ENCODE measurements at places on chromosomes 4 and X. TPM values are rescaled to one million over a fixed set of nuclear protein-coding genes. Genes with fewer than 3 reads are reported as not detected.

GRCh38 chr4:7187168-7187535 is 5.2 kb upstream of the SORCS2 start:
- no peak for DNase-seq
- H3K27ac ChIP-seq, result no peak overlapping the region
- no peak overlapping the region for H3K4me3 ChIP-seq
- H3K4me1 ChIP-seq, result no peaks in the 10 kb centered on the region
- peaks cover 10% of the 10 kb centered on the region for H3K27me3 ChIP-seq

DNA sequence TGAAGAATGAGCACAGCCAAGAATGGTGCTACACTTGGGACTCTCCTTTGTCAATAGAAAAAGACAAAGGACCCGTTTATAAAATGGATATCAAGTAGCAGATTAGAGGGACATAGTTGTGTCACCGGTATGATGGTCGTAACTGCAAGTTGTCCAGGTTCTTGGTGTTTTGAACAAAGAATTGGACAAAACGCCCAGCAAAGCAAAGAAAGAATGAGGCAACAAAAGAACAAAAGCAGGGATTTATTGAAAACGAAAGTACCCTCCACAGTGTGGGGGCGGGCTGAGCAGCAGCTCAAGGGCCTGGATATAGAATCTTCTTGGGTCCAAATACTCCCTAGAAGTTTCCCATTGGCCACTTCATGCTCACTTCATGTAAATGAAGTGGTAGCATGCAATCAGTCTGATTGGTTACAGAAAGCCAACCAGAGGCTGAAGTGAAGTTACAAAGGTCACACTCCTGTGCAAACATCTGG is 54.7 kb downstream of the SHROOM3 start:
- no peak overlapping the region for H3K4me3 ChIP-seq
- no peaks in the 10 kb centered on the region for H3K27me3 ChIP-seq
- DNase-seq, result no peak
- H3K36me3 ChIP-seq, result no peaks in the 10 kb centered on the region
- no peaks in the 10 kb centered on the region for H3K4me1 ChIP-seq

- H3K27me3 ChIP-seq, result peaks cover 5% of the 10 kb centered on the region
- H3K36me3 ChIP-seq, result no peaks in the 10 kb centered on the region
- H3K27ac ChIP-seq, result peak overlapping the region; percentile 33
- H3K4me3 ChIP-seq, result peak overlapping the region; percentile 41
- no peaks in the 10 kb centered on the region for H3K4me1 ChIP-seq
Measured at GRCh38 chr4:90127706-90128345, 632 bp downstream of the CCSER1 start.

GRCh38 chrX:9538544-9539045 is 73.7 kb downstream of the TBL1X start:
- peak overlapping the region; percentile 90 for H3K27ac ChIP-seq
- H3K36me3 ChIP-seq, result peaks cover 3% of the 10 kb centered on the region
- peak overlapping the region; percentile 21 for H3K4me3 ChIP-seq
- peaks cover 58% of the 10 kb centered on the region for H3K4me1 ChIP-seq
- H3K27me3 ChIP-seq, result no peaks in the 10 kb centered on the region

- DNase-seq, result no peak
- H3K4me1 ChIP-seq, result no peaks in the 10 kb centered on the region
- H3K4me3 ChIP-seq, result no peak overlapping the region
- no peaks in the 10 kb centered on the region for H3K36me3 ChIP-seq
- H3K27me3 ChIP-seq, result no peaks in the 10 kb centered on the region
- H3K27ac ChIP-seq, result no peak overlapping the region
Measured at GRCh38 chrX:18701621-18702361, 5.7 kb upstream of the PPEF1 start.

DNA sequence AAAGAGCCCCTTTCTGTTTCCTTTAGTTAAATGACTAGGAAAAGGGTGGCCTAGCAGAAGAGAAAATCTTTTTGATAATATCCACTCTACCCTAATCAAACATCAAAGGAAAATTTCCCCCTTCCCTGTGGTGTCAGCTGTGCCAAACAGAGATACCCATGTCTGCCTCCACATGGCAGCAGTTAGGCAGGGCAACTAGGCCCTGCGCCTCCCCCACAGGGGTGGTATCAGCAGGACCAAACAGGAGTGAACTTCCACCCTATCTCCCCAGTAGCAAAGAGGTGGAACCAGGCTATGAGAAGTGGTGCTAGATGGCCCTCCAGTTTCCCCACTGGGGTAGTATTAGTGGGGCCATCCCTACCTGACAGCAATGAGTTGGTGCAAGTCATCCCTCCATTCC is 19.8 kb upstream of the XKRX start:
- H3K27me3 ChIP-seq, result no peaks in the 10 kb centered on the region
- DNase-seq, result no peak
- H3K27ac ChIP-seq, result no peak overlapping the region
- H3K36me3 ChIP-seq, result no peaks in the 10 kb centered on the region

DNA sequence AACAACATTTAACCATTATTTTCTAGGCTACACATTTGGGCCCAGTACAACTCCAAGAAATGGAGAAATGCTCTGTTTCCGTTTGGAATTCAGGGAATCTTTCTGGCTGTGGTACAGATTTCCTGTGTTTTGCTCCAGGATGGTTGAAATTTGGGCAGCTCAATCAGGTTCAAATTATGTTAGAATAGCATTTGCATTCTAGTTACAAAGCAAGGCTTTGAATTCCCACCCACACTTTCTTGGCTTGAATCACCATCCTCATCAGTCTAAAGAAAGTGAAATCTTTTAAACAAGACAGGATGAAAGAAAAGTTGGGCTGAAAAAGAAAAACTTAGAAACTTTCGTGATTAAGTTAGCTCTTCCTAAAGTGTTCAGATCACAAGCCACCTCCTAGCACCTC is 98.1 kb upstream of the VCX3B start:
- no peak overlapping the region for H3K4me3 ChIP-seq
- H3K27me3 ChIP-seq, result no peaks in the 10 kb centered on the region

Gene PRIMPOL
- total RNA-seq, result 15.7 TPM

Gene HGFAC
- 0.19 TPM for total RNA-seq

GRCh38 chr4:35511851-35512250 is 732.5 kb downstream of the ARAP2 start:
- no peak overlapping the region for H3K27ac ChIP-seq
- no peaks in the 10 kb centered on the region for H3K36me3 ChIP-seq

Gene PDLIM3
- total RNA-seq, result 8.6 TPM

GRCh38 chrX:97907791-97908190 is 1024.1 kb downstream of the RPA4 start:
- no peak overlapping the region for H3K27ac ChIP-seq
- H3K4me1 ChIP-seq, result no peaks in the 10 kb centered on the region
- H3K36me3 ChIP-seq, result no peaks in the 10 kb centered on the region
- no peak overlapping the region for H3K4me3 ChIP-seq
- DNase-seq, result no peak

GRCh38 chr4:13860126-13860525 is 232.6 kb upstream of the BOD1L1 start:
- H3K36me3 ChIP-seq, result no peaks in the 10 kb centered on the region
- H3K27me3 ChIP-seq, result no peaks in the 10 kb centered on the region
- no peak for DNase-seq
- H3K27ac ChIP-seq, result no peak overlapping the region

Gene ENOX2
- 7.4 TPM for total RNA-seq

- no peaks in the 10 kb centered on the region for H3K36me3 ChIP-seq
- no peak overlapping the region for H3K4me3 ChIP-seq
- H3K27ac ChIP-seq, result no peak overlapping the region
- no peak for DNase-seq
Measured at GRCh38 chrX:120262859-120263708, 12.5 kb downstream of the ZBTB33 start.

- no peak for DNase-seq
- peaks cover 75% of the 10 kb centered on the region for H3K36me3 ChIP-seq
- H3K27me3 ChIP-seq, result no peaks in the 10 kb centered on the region
- no peak overlapping the region for H3K27ac ChIP-seq
- H3K4me3 ChIP-seq, result no peak overlapping the region
- no peaks in the 10 kb centered on the region for H3K4me1 ChIP-seq
Measured at GRCh38 chrX:47174846-47175587, 18.6 kb upstream of the UBA1 start.

- no peak overlapping the region for H3K27ac ChIP-seq
- H3K27me3 ChIP-seq, result no peaks in the 10 kb centered on the region
- no peaks in the 10 kb centered on the region for H3K36me3 ChIP-seq
- H3K4me3 ChIP-seq, result no peak overlapping the region
Measured at GRCh38 chrX:129013574-129013973, 509.7 kb downstream of the SMARCA1 start.

DNA sequence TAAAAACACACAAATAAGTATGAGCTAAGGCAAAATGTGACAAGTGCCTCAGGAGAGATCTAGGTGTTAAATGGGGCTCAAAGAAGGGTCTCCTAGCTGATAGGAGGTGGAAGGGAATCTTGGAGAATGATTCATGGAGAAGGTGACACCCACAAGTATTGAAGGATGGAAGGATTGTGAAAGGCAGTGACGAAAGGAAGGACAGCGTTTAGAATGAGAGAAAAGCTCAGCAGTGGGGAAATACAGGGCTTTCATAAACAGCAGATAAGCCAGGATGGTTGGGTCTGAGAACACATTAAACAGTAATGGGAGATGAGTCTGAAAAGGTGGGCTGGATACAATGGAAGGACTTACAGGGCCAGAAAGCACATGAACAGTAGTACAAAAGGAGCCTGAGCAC is 11.5 kb downstream of the ANXA5 start:
- H3K4me1 ChIP-seq, result no peaks in the 10 kb centered on the region
- H3K27ac ChIP-seq, result no peak overlapping the region
- H3K27me3 ChIP-seq, result no peaks in the 10 kb centered on the region
- DNase-seq, result no peak

Gene RPL39
- 5,508 TPM for total RNA-seq

DNA sequence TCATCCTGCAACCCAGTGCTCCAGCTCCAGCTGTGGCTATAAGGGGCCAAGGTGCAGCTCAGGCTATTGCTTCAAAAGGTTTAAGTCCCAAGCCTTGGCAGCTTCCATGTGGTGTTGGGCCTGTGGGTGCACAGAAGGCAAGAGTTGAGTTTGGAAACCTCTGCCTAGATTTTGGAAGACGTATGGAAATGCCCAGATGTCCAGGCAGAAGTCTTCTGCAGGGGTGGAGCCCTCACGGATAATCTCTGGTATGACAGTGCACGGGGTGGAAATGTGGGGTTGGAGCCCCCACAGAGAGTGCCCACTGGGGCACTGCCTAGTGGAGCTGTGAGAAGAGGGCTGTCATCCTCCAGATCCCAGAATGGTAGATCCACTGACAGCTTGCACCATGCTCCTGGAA is 44.5 kb downstream of the CYTL1 start:
- H3K27ac ChIP-seq, result no peak overlapping the region
- H3K27me3 ChIP-seq, result no peaks in the 10 kb centered on the region
- no peak for DNase-seq
- H3K36me3 ChIP-seq, result no peaks in the 10 kb centered on the region

- H3K4me3 ChIP-seq, result no peak overlapping the region
- no peaks in the 10 kb centered on the region for H3K27me3 ChIP-seq
- no peaks in the 10 kb centered on the region for H3K36me3 ChIP-seq
- H3K4me1 ChIP-seq, result no peaks in the 10 kb centered on the region
- DNase-seq, result no peak
- no peak overlapping the region for H3K27ac ChIP-seq
Measured at GRCh38 chrX:149476513-149476912, 28.6 kb downstream of the IDS start.

DNA sequence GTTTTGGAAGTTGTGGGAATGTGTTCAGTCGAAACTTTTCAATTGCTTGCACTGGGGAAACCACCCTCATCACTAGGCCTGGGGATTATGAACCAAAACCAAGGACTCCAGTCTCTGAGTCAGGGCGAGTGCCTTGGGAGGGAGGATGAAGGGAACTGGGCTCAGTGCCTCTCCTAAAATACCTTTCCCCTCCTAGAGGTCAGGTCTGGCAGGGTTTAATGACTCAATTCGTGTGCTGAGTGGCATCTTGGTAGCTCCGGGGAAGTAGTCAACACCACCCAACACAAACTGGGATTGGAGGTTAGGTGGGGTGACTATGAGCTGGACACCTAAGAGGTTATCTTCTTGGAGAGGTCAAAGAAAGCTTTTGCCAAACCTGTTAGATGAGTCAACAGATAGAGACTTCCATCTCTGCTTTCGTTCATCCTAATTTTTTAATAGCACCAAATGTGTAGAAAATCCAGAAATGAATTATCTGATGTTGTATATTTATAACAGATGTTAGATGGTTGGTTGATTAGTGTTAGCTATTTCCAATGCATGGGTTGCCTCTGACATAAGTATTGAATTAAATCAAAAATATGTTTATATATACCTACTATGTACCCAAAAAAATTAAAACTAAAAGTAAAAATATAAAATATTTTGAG is 202.8 kb downstream of the SHROOM3 start:
- no peaks in the 10 kb centered on the region for H3K27me3 ChIP-seq
- H3K4me3 ChIP-seq, result no peak overlapping the region
- H3K27ac ChIP-seq, result no peak overlapping the region
- no peak for DNase-seq

Gene HTR2C
- total RNA-seq, result not detected

Gene SPANXB1
- total RNA-seq, result not detected

Gene FAM9B
- total RNA-seq, result 0.05 TPM

GRCh38 chr4:107937040-107937439 is 5.7 kb downstream of the CYP2U1 start:
- H3K36me3 ChIP-seq, result peaks cover 66% of the 10 kb centered on the region
- H3K27ac ChIP-seq, result no peak overlapping the region
- H3K4me1 ChIP-seq, result peaks cover 14% of the 10 kb centered on the region
- no peaks in the 10 kb centered on the region for H3K27me3 ChIP-seq

- H3K36me3 ChIP-seq, result peaks cover 6% of the 10 kb centered on the region
- no peak overlapping the region for H3K4me3 ChIP-seq
- DNase-seq, result no peak
- no peak overlapping the region for H3K27ac ChIP-seq
Measured at GRCh38 chrX:120522820-120523219, 37.9 kb downstream of the CUL4B start.

Gene TMEM187
- total RNA-seq, result 5.9 TPM

DNA sequence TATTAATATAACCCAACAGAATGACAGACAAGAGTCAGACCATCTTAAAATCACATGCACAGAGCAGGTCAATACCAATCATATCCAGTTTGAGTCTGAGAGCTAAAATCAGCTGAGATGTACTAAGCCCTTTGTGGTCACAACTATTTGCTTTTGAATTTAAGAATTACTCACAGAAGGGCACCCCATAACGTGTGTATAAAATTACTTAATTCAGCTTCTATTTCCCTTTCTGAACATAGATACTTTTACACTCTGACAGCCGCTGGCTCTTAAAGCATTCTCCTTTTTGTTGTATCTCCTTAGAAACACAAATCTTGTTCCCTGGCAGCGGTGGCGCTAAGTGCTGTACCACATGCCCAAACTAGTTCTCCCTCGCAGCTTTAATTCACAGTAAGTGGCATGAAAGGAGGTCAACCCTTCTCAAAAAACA is 14.8 kb upstream of the PPARGC1A start:
- DNase-seq, result no peak
- no peak overlapping the region for H3K4me3 ChIP-seq

- H3K27me3 ChIP-seq, result no peaks in the 10 kb centered on the region
- H3K27ac ChIP-seq, result peak overlapping the region; percentile 77
- no peak for DNase-seq
Measured at GRCh38 chr4:1720163-1720983, 750 bp downstream of the TMEM129 start.

Gene RBM46
- total RNA-seq, result 0.09 TPM

- no peak overlapping the region for H3K27ac ChIP-seq
- H3K27me3 ChIP-seq, result no peaks in the 10 kb centered on the region
- H3K4me3 ChIP-seq, result no peak overlapping the region
- no peaks in the 10 kb centered on the region for H3K36me3 ChIP-seq
- DNase-seq, result no peak
Measured at GRCh38 chr4:85788604-85789003, 313.7 kb downstream of the ARHGAP24 start.

GRCh38 chrX:72312311-72312940 is 6.7 kb upstream of the CITED1 start:
- peaks cover 2% of the 10 kb centered on the region for H3K27me3 ChIP-seq
- no peaks in the 10 kb centered on the region for H3K36me3 ChIP-seq
- H3K4me3 ChIP-seq, result no peak overlapping the region
- no peak for DNase-seq
- no peak overlapping the region for H3K27ac ChIP-seq

- H3K27ac ChIP-seq, result no peak overlapping the region
- no peaks in the 10 kb centered on the region for H3K4me1 ChIP-seq
Measured at GRCh38 chr4:32106767-32107166, 1386.6 kb downstream of the PCDH7 start.

All from thymus (tissue), 14 donors.